ENCODE measurements at places on chromosomes 5 and 9.

DNA sequence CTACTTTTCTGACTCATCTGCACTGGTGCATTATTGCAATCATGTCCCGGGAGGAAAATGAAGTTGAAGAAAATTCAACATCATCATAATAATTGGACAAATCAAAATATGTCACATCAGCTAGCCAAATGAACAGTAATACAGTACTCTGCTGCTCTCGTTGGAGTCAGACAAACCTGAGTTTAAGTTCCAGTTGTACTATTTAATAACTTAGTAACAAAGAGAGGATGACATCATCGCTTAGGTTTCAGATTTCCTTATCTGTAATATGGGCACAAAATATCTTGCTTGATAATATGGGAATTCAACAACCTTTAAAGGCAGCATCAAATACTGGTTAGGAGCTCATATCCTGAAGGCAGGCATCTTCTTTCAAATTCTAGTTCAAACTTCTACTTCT lies 1248.9 kb upstream of the ACO1 start:
- H3K4me1 ChIP-seq, result no peaks in the 10 kb centered on the region
- H3K36me3 ChIP-seq, result no peaks in the 10 kb centered on the region
- H3K4me3 ChIP-seq, result no peak overlapping the region
- H3K27me3 ChIP-seq, result no peaks in the 10 kb centered on the region
- DNase-seq, result no peak

DNA sequence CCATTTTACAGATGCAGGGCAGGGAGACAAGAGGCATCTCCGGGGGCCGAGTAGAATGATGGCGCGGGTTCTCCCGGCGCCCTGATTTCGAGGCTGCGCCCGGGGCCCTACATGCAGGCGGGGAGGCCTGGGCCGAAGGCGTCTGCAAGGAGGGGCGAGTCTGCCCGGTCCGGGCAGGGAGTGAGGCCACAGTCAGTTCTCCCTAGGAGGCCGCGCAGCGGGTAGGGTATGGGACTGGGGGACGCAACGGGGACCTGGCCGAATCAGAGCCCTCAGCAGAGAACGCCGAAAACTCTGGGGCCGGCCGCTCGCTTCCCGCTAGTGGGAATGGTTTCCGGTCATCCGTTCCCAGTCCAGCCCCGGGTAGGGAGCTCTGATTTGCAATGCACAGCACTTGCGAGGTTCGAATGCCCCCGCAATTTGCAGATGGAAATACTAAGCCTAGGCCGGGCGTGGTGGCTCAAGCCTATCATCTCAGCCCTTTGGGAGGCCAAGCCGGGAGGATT lies 6.4 kb downstream of the TLX3 start:
- peaks cover 4% of the 10 kb centered on the region for H3K36me3 ChIP-seq
- H3K4me1 ChIP-seq, result peaks cover 26% of the 10 kb centered on the region
- no peak overlapping the region for H3K4me3 ChIP-seq

DNA sequence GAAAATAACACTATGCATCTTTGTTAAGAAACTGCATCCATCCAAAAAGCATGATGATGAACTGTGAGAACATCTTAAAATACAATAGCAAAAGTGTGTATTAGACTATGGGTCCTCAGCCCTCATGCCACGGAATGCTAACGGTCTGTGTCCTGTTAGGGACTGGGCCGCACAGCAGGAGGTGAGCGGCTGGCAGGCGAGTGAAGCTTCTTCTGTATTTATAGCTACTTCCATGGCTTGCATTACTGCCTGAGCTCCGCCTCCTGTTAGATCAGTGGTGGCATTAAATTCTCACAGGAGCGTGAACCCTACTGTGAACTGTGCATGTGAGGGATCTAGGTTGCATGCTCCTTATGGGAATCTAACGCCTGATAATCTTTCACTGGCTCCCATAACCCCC lies 129.8 kb downstream of the NXNL2 start:
- no peak overlapping the region for H3K4me3 ChIP-seq
- DNase-seq, result no peak
- H3K27me3 ChIP-seq, result no peaks in the 10 kb centered on the region
- no peak overlapping the region for H3K27ac ChIP-seq
- H3K4me1 ChIP-seq, result no peaks in the 10 kb centered on the region

GRCh38 chr9:110835404-110835803 lies 166.8 kb downstream of the MUSK start:
- H3K27ac ChIP-seq, result no peak overlapping the region
- no peaks in the 10 kb centered on the region for H3K27me3 ChIP-seq
- H3K36me3 ChIP-seq, result no peaks in the 10 kb centered on the region
- no peak for DNase-seq
- H3K4me3 ChIP-seq, result no peak overlapping the region
- no peaks in the 10 kb centered on the region for H3K4me1 ChIP-seq

GRCh38 chr5:169408171-169408570 lies 107.2 kb upstream of the SLIT3 start:
- DNase-seq, result no peak
- H3K27me3 ChIP-seq, result peaks cover 7% of the 10 kb centered on the region
- H3K4me3 ChIP-seq, result no peak overlapping the region
- no peaks in the 10 kb centered on the region for H3K4me1 ChIP-seq
- H3K36me3 ChIP-seq, result no peaks in the 10 kb centered on the region
- H3K27ac ChIP-seq, result no peak overlapping the region

Data from immature natural killer cell (primary cell).